NCI-H1417 treated with DMSO at 0.1 percent for 48 hours (cell line): ENCODE measurements at places on chromosomes 13 and 19.

GRCh38 chr13:78341032-78341431 lies 262.3 kb downstream of the POU4F1 start:
- DNase-seq, result no peak

DNA sequence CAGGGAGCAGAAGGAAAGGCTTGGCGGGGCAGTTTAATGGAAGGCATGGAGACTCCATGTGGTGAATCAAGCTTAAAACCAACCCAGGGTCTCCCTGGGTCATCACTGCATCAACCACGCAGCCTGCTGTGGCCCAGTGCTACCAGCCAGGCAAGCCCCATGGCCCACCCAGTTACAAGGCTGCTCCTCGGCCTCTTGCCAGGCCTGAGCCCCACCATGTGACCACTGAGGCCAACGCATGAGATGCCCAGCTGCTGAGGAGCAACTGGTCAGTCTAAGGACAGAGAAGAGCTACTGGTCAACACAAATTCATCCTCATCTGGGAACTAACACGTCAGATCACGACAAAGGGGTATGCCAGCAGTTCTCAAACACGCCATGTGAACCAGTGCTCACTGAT lies 15.4 kb upstream of the KPTN start:
- DNase-seq, result no peak

DNA sequence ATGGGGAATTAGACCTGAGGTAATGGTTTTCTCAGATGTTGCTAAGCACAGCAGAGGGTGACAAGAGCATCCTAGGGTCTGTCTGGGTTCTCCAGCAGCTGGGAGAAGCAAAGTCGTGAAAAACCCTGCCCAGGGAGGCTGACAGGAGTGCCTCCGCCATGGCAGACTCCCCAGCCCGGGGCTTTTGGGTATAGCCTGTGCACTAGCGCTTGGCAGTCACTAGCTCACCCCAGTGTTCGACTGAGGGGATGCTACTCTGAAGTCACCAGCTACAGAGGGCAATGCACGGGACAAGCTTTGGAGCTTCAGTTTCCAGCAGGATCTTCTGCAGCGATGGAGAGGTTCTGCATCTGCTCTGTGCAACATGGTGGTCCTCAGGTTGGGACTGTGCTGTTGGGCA lies 87.5 kb downstream of the ING1 start:
- DNase-seq, result no peak

GRCh38 chr13:48188601-48189000 lies 44.4 kb upstream of the ITM2B start:
- DNase-seq, result no peak

DNA sequence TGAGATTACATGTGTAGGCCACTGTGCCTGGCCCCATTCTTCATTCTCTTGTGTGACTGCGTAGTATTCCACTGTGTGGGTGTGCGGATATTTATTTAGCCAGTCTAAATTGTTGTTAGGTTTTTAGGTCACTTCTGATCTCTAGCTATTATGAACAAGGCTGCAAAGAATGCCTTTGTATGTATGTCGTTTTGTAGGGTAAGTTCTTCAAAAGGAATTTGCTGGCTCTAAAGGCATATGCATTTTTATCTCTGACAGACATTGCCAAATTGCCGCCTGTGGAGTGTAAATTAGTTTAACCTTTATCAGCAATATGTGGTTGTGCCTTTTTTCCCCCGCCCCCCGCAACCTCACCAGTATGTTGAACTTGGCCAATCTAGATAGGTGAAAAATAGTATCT lies 30.3 kb upstream of the EHD2 start:
- DNase-seq, result no peak

DNA sequence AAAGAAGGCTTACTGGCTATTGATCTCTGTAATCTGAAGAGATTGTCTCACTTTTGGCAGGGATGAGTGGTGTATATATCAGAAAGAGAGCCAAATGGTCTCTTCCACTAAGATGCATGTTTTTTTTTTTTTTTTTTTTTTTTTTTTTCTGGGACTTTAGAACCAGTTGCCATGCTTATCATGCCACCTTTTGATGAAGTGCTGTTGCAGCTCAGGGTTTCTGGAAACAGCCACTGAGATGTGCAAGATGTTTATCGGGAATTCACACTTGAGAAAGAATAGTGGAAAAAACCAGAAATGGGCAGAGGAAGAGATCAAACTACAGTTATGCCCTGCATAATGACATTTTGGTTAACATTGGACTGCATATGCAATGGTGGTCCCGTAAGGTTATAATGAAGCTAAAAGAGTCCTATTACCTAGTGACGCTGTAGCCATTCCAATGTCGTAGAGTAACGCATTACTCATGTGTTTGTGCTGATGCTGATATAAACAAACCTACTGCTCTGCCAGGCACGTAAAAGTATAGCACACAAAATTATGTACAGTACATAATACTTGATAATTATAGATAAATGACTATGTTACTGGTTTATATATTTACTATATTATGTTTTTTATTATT lies 121.0 kb downstream of the KLF5 start:
- no peak for DNase-seq

DNA sequence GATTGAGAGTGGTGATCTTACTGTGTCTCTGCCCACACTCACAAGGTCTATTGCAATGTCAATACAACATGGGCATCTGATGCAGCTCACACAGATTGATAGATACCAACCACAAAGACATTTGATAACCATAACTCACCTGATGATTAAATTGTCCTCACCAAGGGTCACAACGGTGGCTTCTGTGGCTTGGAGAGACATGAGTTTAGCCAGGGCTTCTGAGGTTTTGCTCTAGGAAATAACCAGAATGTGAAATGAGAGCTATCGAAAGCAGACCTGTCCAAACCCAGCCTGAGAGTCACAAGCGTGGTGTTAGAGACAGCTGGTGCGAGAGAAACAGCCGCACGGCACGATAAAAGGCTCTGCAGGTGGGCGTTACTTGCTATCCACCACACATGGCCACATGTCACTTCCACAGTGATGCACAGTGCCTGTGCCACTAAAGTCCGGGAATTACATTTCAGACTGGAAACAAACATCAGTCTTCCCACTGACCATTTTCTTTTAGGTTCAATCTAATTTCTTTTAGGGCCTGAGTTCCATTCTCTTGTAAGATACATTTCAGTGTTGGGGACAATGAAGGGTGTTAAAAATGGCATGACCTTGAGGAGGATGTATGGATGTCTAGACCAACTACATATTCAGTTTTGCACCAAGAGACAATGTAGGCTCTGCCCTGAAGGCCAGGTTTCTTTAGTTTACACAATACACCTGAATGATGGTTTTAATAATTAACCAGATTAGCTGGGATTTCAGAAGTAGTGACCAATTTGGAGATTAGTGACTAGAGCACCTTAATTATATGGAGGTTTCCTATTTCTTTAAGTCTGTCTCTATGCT lies 53.7 kb downstream of the ATP7B start:
- no peak for DNase-seq

GRCh38 chr13:74003374-74003773 lies 130.8 kb downstream of the KLF12 start:
- no peak for DNase-seq
